ENCODE measurements at places on chromosomes 2 and 18.

GRCh38 chr2:233358335-233358734, 4.0 kb downstream of the DGKD start:
- H3K4me3 ChIP-seq = no peak overlapping the region
- H3K4me1 ChIP-seq = peaks cover 39% of the 10 kb centered on the region
- peak overlapping the region; percentile 27 for H3K27ac ChIP-seq
- H3K27me3 ChIP-seq = no peaks in the 10 kb centered on the region

GRCh38 chr18:74803769-74804168, 206.1 kb downstream of the ZNF407 start:
- H3K36me3 ChIP-seq = no peaks in the 10 kb centered on the region
- no peaks in the 10 kb centered on the region for H3K4me1 ChIP-seq
- H3K4me3 ChIP-seq = no peak overlapping the region
- DNase-seq = no peak

DNA sequence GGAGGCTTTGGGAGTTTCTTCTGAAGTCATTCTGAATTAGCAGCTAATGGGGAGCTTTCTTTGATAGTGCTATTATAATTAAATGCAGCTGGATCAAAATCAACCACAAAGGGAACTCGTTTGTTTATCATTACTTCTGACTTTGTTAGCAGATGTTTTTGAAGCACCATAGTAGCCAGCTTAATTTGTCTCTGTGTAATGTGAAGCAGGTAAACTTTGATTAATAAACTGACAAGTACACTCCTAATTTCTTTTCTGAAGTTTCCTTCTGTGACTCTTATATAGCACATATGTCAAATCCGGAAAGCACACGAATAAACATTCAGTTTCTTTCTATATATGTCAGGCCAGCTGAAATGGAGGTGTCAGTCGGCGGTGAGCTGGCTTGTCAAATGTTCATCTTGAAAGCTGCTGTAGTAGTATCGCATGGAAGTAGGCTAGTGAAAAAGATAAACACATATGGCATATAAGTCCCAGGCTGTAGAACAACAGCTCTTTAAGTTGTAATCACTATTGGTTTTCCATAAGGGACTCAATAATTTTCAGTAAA, 451.9 kb upstream of the ZEB2 start:
- H3K27me3 ChIP-seq = peaks cover 2% of the 10 kb centered on the region
- no peaks in the 10 kb centered on the region for H3K36me3 ChIP-seq
- no peaks in the 10 kb centered on the region for H3K4me1 ChIP-seq
- H3K27ac ChIP-seq = no peak overlapping the region

- no peak for DNase-seq
- H3K27me3 ChIP-seq = no peaks in the 10 kb centered on the region
- no peaks in the 10 kb centered on the region for H3K36me3 ChIP-seq
- no peaks in the 10 kb centered on the region for H3K4me1 ChIP-seq
- no peak overlapping the region for H3K27ac ChIP-seq
Observed at GRCh38 chr18:42620657-42621056, 494.8 kb downstream of the RIT2 start.

- H3K36me3 ChIP-seq = no peaks in the 10 kb centered on the region
- H3K27me3 ChIP-seq = no peaks in the 10 kb centered on the region
- DNase-seq = no peak
- no peak overlapping the region for H3K4me3 ChIP-seq
- no peaks in the 10 kb centered on the region for H3K4me1 ChIP-seq
Observed at GRCh38 chr2:150981826-150982225, 279.8 kb downstream of the RBM43 start.

DNA sequence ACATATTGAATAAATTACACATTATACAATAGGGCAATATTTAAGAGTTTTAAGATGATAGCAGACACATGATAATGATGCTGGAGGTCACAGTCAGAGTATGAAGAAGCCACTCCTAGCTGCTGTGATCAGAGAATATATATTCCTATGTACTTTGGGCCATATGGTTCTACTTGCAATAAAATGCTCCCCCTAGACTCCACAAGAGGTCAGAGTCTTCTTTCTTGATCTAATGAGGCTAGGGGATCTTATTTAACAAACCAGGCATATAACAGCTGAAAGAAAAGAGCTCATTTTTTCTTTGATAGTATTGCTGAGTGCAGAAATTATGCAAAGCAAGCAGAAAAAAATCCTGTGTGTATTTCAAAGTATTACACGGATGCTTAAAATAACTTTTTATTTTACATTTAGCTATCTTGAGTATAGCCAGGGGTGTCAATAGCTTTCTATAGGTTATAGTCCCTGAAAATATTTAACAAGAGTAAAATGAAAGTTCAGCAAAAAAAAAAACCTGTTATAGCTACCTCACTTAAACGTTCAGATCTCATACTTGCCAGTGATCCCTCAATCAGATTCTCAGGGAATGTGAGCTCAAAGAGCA, 748.7 kb upstream of the CHAC2 start:
- H3K27me3 ChIP-seq = no peaks in the 10 kb centered on the region
- no peak for DNase-seq
- no peaks in the 10 kb centered on the region for H3K4me1 ChIP-seq
- H3K27ac ChIP-seq = no peak overlapping the region

DNA sequence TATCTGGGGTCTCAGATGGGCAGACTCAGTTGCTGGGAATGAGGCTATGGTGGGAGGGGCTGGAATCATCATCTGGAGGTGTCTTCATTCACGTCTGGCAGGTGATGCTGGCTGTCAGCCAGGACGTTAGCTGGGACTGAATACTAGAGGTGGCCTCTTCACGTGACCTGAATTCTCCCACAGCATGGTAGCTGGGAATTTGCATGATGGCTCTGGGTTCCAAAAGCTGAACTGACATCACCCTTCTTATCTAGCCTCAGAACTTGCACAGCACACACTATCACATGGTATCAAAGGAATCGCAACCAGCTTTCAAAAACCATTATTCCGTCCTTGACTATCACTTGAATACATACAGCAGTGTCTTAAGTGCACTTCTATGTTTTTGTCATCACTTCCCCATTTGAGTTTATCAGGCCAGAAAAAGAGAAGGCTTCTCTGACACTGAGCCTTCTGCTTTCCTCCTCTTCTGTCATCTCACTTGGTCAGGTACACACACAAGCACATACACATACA, 53.0 kb upstream of the LRP2 start:
- no peak for DNase-seq
- H3K4me1 ChIP-seq = no peaks in the 10 kb centered on the region
- H3K27me3 ChIP-seq = no peaks in the 10 kb centered on the region
- H3K4me3 ChIP-seq = no peak overlapping the region
- H3K36me3 ChIP-seq = no peaks in the 10 kb centered on the region

DNA sequence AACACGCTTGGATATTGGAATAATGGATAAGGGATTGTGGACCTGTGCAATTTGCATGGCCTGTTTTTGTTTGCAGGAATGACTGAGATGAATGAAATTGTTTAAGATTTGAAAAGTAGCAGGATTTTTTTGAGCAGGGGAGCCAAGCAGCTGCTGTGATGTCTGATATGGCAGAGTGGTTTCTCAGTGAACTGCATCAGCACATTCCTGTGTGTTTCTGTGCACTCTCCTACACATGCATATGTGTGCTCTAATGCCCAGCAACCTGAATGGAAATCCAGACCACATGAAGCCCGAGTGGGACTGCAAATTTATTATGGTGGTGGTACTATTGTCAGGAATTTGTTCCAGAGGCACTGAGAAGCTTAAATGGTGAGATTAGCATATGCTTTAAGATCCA, 161.7 kb downstream of the PARD3B start:
- H3K4me1 ChIP-seq = no peaks in the 10 kb centered on the region
- H3K27ac ChIP-seq = no peak overlapping the region
- no peaks in the 10 kb centered on the region for H3K36me3 ChIP-seq
- H3K27me3 ChIP-seq = no peaks in the 10 kb centered on the region

GRCh38 chr2:25363733-25364132, 22.0 kb upstream of the DNMT3A start:
- H3K36me3 ChIP-seq = no peaks in the 10 kb centered on the region
- H3K27ac ChIP-seq = no peak overlapping the region
- no peak overlapping the region for H3K4me3 ChIP-seq

GRCh38 chr18:62832282-62832681, 116.9 kb downstream of the PHLPP1 start:
- no peaks in the 10 kb centered on the region for H3K27me3 ChIP-seq
- H3K27ac ChIP-seq = no peak overlapping the region
- H3K4me3 ChIP-seq = no peak overlapping the region
- no peak for DNase-seq
- H3K36me3 ChIP-seq = no peaks in the 10 kb centered on the region
- no peaks in the 10 kb centered on the region for H3K4me1 ChIP-seq

DNA sequence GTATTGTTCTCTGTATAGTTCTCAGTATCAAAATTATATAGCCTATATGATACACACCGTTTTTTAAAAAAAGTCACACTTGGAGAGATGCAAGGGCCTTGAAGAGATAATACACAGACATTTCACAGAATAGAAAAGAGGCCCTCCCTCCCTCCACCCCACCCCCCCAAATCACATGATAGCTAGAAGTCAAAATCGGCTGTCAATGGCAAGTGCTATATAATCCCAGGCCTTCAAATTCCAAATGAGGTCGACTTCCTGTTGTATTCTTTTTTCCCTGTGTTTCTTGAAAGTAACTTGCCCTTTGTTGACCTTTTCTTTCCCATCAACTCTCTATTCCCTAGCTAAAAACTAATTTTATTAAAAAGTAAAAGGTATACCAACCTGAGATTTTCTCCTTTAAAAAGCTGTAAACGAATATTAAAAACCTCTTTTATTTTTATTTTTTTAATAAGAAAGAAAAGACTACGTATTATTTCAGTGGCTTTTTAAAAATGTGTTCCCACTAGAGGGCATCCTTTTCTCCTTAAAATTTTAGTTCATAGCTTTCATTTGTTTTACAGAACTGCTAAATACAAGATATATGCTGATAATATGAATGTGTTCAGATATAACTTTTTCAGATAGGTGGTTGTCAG, 46.6 kb downstream of the KCMF1 start:
- H3K27me3 ChIP-seq = no peaks in the 10 kb centered on the region
- peaks cover 14% of the 10 kb centered on the region for H3K4me1 ChIP-seq
- no peak for DNase-seq
- no peak overlapping the region for H3K4me3 ChIP-seq
- H3K27ac ChIP-seq = no peak overlapping the region

DNA sequence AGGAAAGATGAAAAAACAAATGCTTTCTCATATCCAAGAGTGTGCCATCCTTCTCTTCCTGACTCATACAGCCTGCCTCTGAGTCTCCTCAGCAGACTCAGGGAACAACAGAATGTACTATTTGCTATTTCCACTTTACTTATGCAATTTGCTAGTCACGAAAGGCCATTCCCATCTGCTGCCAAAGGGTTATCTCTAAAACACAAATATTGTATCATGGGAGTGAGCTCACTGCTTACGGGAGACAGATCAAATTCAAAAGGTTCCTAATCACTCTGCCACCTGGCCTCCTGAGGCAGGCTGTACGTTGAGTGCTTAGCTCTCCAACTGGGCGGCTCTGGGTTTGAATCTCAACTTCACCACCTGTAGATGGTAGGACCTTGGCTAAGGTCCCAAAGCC, 92.0 kb downstream of the GAREM1 start:
- H3K27me3 ChIP-seq = no peaks in the 10 kb centered on the region
- H3K36me3 ChIP-seq = no peaks in the 10 kb centered on the region
- no peak for DNase-seq
- no peaks in the 10 kb centered on the region for H3K4me1 ChIP-seq
- H3K27ac ChIP-seq = no peak overlapping the region

DNA sequence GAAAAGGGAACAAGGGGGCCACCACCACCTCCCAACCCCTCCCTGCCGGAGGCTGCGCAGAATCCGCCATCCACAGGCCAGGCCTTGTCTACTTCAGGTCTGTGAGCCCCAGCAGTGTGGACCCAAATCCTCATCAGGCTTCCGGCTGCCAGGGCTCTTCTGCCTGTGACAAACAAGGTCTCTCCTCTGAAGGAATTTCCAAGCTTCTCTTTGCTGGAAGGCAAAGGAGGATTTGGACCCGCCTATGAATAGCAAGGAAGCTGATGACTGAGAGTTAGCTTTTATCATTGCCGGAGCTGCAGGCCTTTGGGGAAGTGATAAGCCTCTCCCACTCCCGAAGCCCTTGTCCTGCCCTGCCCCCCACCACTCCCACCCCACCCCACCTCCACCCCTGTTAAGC, 93.7 kb upstream of the SH3BP4 start:
- DNase-seq = no peak
- H3K27me3 ChIP-seq = no peaks in the 10 kb centered on the region
- H3K27ac ChIP-seq = no peak overlapping the region

- no peaks in the 10 kb centered on the region for H3K4me1 ChIP-seq
- DNase-seq = no peak
- H3K27ac ChIP-seq = no peak overlapping the region
- no peaks in the 10 kb centered on the region for H3K27me3 ChIP-seq
Observed at GRCh38 chr2:4930704-4931103, 761.5 kb upstream of the SOX11 start.

GRCh38 chr2:129467012-129467779, 512.3 kb upstream of the RAB6C start:
- no peaks in the 10 kb centered on the region for H3K27me3 ChIP-seq
- no peak overlapping the region for H3K27ac ChIP-seq
- H3K4me1 ChIP-seq = no peaks in the 10 kb centered on the region
- H3K4me3 ChIP-seq = no peak overlapping the region

DNA sequence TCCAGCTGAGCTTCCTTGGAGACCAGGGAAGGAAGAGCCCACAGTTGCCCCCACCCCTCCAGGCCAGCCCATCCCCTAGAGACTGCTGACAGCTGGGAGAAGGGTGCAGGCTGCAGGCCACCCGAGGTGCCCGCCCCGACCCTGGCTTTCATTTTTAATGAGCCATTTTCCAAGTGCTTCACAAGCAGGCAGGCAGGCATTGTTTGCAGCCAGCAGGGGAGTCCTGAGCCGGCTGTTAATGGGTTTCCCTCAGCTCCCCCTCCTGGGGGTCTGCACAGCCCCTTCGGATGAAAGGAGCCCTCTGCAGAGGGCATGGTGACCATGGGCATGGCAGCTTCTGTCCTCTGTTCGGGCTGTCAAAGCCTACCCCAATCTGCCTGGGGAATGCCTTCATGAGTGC, 94.5 kb downstream of the ZBTB7C start:
- H3K4me3 ChIP-seq = no peak overlapping the region
- no peaks in the 10 kb centered on the region for H3K36me3 ChIP-seq
- peaks cover 26% of the 10 kb centered on the region for H3K27me3 ChIP-seq
- no peak overlapping the region for H3K27ac ChIP-seq
- no peak for DNase-seq

DNA sequence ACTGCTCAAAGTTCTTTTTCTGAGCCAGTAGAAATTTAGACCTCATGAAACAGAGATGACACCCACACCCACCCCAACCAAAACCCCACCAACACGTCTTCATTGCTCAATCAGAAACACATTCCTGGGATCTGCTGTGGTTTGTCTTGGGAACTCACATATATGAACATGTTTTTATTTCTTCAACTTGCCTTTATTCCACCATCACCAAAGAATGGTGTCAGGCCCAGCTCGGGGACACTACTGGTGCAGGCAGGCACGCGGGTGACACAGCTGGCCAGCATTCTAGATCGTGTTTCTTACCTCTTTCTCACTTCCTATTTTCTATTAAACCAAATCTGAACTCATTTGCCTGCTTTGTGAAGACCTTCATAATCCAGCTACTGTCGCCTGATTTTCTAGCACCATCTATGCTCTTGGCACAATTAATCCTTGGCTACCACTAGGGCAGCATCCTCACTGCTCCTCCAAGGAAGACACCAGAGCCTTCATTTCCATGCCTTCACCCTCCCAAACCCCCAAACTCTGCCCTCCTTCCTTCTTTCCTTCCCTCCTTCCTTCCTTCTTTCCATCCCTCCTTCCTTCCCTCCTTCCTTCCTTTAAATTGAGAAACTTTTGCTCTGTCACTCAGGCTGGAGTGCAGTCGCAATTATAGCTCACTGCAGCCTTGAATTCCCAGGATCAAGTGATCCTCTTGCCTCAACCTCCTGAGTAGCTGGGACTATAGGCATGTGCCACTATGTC, 157.1 kb downstream of the BCL2 start:
- H3K27ac ChIP-seq = peak overlapping the region; percentile 100
- H3K4me1 ChIP-seq = peaks cover 58% of the 10 kb centered on the region
- DNase-seq = peak; percentile 25
- H3K27me3 ChIP-seq = no peaks in the 10 kb centered on the region
- H3K4me3 ChIP-seq = no peak overlapping the region
- H3K36me3 ChIP-seq = no peaks in the 10 kb centered on the region

All from T-cell (primary cell).